PC-3 (cell line): ENCODE measurements at places on chromosomes 1 and 21.

- no peak overlapping the region for H3K4me3 ChIP-seq
- H3K36me3 ChIP-seq, result no peaks in the 10 kb centered on the region
- H3K27me3 ChIP-seq, result no peaks in the 10 kb centered on the region
- no peak for DNase-seq
- H3K4me1 ChIP-seq, result peaks cover 66% of the 10 kb centered on the region
Measured at GRCh38 chr1:53735681-53736080, 3.3 kb downstream of the GLIS1 start.

DNA sequence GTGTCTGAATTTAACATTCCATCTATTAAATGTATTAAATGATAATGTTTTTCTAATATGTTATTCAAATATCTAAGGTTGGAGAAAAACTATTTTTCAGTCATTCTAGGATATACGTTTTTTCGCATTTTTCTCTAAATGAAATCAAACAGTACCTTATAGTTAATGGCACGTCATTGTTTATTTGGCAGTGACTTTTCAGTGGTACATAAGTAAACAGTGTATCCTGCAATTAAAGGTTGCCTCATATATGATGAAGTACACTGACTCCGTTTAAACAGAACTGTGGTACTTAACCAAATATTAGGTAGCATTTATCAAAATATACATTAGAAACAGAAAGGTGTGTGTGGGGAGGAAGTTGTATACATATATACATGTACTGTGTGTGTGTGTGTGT is 79.2 kb downstream of the EPS15 start:
- H3K27me3 ChIP-seq, result no peaks in the 10 kb centered on the region
- no peak overlapping the region for H3K27ac ChIP-seq

DNA sequence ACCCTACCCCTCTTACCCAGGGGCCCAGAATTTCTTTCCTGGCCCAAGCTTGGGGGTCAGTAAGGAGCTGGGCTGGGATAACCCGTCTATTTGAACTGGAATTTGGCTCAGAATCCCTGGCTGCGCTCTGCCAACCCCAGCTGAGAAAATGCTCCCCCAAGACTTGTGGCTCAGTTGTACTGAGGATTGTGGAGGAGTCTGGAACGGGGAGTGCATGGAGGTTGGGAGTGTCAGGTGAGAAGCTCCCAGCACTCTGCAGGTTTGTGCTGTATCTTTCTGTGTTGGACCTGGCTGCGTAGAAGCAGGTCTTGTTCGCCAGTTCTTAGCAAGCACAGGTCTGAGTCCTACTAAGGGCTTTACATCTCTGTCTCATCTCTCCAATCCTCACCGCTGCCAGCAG is 1.6 kb downstream of the TCEA3 start:
- no peaks in the 10 kb centered on the region for H3K36me3 ChIP-seq
- DNase-seq, result no peak
- H3K4me1 ChIP-seq, result peaks cover 23% of the 10 kb centered on the region
- no peaks in the 10 kb centered on the region for H3K27me3 ChIP-seq
- H3K4me3 ChIP-seq, result peak overlapping the region; percentile 81; the same call in 1 of the 2 replicates
- H3K27ac ChIP-seq, result peak overlapping the region; percentile 59; the same call in 1 of the 2 replicates

DNA sequence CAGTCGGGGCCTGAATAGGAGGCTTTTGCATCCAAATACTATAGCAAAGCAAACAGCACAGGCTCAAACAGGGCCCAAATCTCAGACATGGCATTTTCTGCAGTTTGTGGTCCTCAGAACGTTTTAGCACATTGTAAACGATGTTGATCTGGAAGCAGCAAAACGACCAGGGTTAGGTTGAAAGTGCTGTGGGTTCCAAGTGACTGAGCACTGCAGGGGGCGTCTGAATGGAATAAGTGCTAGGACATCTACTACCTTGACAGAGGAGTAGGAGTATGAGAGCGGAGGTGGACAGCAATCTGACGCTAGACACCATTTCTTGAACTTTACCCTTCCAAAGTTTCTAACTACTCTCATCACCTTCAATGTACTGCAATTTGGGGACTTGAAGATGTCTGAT is 214.9 kb downstream of the BARHL2 start:
- no peaks in the 10 kb centered on the region for H3K4me1 ChIP-seq
- no peak overlapping the region for H3K27ac ChIP-seq
- no peak for DNase-seq
- H3K27me3 ChIP-seq, result peaks cover 52% of the 10 kb centered on the region
- H3K4me3 ChIP-seq, result no peak overlapping the region

GRCh38 chr1:50257940-50258685 is 149.4 kb downstream of the ELAVL4 start:
- no peaks in the 10 kb centered on the region for H3K27me3 ChIP-seq
- no peak overlapping the region for H3K27ac ChIP-seq
- no peak overlapping the region for H3K4me3 ChIP-seq
- peaks cover 5% of the 10 kb centered on the region for H3K4me1 ChIP-seq

DNA sequence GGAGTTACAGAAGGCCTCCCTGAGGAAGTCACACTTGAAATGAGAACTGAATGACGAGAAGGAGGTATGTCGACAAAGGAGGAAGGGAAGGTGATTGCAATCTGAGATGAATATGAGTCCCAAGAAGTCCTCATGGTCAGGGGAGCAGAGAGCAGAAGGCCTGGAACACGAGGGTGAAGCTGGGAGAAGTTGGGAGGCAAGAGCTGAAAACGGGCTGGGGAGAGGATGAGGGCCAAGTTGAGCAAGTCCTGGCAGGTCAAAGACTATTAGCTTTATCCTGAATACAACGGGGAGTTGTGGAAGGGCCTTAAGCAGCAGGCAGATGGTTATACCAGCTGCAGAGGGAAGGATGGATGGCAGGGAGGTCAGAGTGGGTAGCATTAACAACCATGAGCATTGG is 89.5 kb downstream of the KCNJ15 start:
- DNase-seq, result no peak
- H3K27ac ChIP-seq, result no peak overlapping the region
- H3K4me1 ChIP-seq, result peaks cover 22% of the 10 kb centered on the region
- no peak overlapping the region for H3K4me3 ChIP-seq
